ENCODE measurements at places on chromosomes 2 and 18.

DNA sequence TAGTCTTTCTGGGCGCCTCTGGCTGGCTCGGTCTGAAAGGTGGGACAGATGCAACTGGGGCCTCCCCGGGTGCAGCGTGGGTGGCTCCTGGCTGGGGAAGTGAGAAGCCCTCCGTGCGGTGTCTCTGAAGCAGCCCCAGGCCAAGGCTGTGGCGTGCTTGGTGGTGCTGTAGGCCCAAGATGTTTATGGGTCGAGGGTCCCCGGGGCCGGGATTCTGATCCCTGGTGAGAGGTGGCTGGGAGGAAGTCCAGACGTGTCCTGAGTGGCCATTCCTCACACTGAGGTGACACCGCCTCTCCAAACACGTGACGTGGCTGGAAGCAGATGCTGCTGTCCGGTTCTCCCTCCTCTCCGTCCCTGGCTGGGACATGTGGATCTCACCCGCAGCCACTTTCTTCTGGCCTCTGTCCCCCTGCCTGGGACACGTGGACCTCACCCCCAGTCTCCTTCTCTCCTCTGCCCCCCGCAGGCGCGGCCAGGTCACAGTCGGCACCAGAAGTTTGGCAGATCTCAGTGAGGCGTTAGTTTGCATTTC, 12.6 kb downstream of the RTP5 start:
- DNase-seq = peak; percentile 88

- no peak for DNase-seq
Observed at GRCh38 chr18:24136967-24137373, 1.9 kb upstream of the CABYR start.

DNA sequence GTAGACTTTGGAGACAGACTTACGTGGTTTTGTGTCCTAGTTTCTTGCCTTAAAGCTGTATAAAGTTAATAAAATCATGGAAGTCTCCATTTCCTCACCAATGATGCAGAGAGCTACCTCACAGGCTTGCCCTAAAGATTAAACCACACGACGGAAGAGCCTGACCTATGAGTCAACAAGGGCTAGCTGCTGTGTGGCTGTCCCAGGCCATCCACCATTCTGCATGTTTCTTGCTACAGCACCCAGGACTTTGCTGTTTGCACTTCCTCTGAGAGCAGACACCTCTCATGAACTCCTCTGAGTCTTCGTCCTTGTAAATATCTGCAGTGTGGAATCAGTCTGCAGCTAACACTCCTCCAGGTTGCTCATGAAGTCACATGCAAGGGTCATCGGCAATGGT, 160.0 kb upstream of the TRIB2 start:
- no peak for DNase-seq

DNA sequence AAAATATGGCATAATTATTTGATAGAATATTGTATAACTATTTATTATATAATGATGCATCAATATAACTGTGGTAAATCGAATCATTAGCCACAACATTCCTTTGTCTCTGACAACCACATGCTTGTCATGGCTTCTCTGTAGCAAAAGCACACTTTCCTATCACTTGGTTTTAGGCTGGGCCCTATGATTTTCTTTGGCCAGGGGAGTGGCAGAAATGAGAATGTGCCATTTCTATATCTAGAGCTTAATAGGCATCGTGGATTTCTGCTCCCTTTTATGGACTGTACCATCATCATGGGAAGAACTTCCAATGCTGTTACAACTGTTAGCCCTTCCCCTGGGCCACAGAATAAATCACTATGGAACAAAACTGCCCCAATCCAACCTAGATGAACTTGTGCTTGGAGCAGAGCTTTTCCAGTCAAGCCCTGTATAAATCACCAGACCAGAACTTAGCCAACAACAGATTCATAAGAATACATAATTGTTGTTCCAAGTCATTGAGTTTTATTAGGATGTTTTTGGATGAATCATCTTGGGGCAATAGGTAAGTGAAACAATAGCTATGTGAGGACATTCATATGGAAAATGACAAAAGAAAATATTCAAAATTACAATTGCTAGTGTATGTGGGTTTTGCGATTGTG, 715.8 kb downstream of the ERBB4 start:
- DNase-seq = no peak

GRCh38 chr2:172098287-172098649, 4.4 kb downstream of the DLX2 start:
- DNase-seq = peak; percentile 14

GRCh38 chr2:120650022-120650644, 85.5 kb upstream of the GLI2 start:
- no peak for DNase-seq

- DNase-seq = peak; percentile 41
Observed at GRCh38 chr18:49161627-49162026, 210.9 kb upstream of the SMAD7 start.

DNA sequence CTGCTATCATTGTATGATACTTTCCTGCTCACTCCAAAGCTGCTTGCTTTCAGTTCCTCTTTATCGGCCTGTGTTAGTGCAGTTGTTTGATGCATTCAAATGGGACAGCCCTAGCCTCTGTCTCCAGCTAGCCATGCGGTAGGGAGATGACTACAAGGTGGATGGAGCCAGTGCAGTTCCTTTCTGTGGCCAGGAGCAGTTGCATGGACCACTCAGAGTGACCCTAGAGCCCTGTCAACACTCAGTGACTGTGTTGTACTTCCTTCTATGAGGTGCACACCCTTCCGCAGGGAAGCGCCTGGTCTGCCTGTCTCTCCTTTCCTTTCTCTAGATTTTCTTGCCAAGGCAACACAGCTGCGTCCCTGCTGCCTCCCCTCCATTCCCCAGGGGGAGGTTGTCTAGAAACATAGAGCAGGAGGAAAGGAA, 33.8 kb downstream of the KCNS3 start:
- DNase-seq = peak; percentile 33

GRCh38 chr18:21602299-21602587, 1.7 kb upstream of the ESCO1 start:
- DNase-seq = peak; percentile 39

DNA sequence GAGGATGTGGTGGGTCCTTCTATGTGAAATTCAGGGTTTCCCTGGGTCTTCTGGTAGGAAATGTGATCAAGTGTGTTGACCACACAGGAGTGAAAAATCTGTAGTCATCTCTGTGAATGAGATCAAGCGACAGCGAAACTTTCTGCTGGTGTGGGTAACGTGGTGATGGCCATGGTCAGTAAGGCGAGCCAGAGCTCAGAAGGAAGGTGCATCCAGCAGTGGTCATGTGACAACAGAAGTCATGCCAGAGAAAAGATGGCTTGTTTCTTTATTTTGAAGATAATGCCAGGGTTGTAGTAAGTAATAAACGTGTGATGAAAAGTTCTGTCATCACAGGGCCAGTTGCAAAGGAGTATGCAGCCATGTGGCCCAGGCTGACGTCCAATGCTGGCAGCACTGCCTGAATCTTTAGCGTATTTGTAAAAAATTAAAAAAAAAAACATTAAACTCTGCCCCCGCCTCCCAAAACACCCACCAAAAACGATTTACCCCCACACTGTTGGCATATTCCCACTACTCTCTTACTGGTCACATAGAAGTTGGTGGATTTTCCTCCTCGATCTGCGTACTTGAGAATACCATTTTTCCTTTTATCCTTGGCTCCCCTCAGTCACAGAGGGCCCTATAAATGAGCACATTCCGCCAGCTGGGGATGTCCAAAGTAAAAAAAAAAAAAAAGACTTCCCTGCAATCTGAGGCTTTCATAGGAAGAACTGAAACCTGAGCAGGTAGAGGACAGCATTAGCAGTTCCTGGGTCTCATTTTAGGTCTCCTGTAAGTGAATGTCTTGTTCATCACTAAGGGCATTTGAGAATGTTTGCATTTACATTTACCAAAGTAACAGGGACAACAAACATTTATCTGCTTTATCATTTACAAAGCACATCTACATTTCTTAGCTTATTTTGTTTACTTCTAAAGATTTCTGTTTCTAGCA, 70.6 kb downstream of the SLC4A3 start:
- no peak for DNase-seq

- DNase-seq = no peak
Observed at GRCh38 chr18:55584201-55584600, 3.8 kb downstream of the TCF4 start.
